ENCODE measurements at places on chromosomes 12 and 14.
A peak's percentile ranks its signal among the peaks of the same experiment; 100 is the strongest.

- DNase-seq, result peak; percentile 43
Measured at GRCh38 chr12:109926488-109927210, 26.6 kb downstream of the TCHP start.

DNA sequence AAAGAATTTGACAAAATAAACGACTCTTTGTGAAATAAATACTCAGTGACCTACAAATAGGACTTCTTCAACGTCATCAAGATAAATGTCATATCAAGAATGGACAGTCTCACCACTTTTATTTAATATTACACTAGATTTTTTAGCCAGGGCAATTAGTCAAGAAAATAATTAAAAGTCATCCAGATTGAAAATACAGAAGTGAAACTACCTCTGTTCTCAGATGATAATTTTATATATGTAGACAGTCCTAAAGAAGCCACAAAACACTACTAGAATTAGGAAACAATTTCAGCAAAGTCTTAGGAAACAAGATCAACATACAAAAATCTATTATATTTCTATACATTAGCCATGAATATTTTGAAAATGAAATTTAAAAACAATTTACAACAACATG is 689.6 kb upstream of the SEL1L start:
- no peak for DNase-seq

DNA sequence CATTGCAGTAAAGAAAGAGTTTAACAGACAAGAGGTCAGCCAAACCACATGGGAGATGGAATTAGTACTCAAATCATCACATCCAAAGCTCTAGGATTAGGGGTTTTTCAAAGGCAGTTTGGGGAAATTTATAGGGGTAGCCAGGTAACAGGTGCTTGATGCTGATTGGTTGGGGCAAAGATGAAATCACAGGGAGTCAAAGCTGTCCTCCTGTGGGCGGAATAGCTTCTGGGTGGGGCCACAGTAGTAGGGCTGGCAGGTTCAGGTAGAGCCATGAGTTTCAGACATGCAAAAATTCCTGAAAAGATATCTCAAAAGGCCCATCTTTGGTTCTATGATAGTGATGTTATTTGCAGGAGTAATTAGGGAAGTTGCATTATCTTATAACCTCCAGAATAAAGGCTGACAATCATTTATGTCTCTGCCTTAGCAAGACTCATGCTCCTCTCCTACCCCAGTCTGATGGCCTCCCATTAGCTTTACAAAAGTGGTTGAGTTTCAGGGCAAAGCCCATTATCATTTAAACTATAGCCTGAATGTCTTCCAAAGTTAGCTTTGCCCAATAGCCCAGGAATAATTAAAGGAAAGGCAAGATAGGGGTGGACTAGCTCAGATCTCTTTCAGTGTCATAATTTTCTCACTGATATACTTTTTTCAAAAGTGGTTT is 42.1 kb upstream of the CNTN1 start:
- DNase-seq, result no peak

- DNase-seq, result no peak
Measured at GRCh38 chr14:51188566-51189185, 51.4 kb upstream of the TMX1 start.

DNA sequence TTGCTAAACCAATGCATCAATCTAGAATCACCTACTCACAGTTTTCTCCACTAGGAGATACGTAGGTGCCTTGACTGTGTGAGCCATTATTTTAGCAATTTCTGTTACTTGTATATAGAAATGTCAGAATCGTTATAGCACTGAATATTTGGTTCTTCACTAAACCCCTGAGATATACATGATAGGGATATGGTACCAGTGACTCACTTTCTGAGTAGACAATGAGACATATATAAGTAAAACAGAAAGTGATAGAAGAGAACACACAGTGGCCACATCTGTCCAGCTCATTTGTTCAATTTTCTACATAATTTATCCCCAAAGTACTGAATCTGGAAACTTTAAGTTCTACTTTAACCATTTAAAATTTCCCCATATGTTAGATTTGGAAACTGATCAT is 1505.5 kb upstream of the TMEM132C start:
- no peak for DNase-seq

GRCh38 chr14:63297372-63298063 is 21.2 kb downstream of the GPHB5 start:
- no peak for DNase-seq

DNA sequence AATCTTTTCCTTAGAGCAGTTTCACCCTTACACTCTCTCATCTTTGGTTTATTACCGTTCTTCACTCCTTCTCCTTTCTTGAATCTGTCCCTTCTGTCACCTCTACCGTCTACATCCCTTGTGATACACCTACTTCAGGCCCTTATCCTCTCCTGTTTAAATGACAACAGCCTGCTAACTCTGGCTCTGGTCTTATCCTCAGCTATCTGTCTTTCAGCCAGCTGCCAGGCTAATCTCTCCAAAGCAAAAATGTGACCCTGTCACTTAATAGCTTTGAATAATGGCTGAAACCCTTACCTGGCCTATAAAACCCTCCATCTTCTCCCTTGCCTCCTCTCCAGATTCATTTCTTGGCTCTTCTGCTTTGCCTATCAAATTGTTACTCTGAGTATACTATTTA is 32.3 kb downstream of the BEST3 start:
- DNase-seq, result no peak

DNA sequence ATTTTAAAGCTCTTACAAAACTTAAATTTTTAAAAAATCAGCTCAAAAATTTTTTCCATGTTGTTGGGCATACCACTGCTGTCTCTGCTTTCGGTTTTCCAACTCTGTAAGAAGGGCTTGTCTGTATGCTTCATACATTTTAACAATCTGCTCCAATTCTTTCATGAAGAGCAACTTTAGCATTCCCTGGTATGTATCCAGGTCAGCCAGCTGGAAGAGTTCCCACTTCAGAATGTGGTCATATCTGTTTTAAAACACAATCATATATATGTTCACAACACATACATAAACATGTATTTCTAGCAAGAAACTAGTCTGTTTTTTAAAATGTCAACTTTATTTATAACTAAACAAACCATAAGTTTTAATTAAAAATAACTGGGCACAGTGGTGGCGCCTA is 33.0 kb downstream of the SAV1 start:
- no peak for DNase-seq

DNA sequence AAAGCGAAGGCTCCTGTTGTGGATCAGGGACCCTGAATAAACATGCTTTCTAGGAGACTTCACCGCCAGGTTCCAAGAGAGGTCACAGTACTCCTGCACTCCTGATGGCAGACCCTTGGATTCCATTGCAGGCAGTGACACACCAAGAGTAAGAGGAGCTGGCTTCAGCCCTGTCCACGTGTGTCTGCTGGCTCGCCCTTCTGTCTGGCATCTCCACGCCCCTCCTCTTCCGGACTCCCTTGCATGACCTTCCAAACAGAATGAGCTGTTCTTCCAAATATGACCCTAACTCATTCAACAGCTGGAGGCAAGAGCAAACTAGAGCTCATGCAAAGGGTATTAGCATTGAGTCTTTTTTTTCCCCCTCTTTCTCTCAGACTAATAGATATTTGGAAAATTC is 233.0 kb upstream of the PLEKHG7 start:
- no peak for DNase-seq

DNA sequence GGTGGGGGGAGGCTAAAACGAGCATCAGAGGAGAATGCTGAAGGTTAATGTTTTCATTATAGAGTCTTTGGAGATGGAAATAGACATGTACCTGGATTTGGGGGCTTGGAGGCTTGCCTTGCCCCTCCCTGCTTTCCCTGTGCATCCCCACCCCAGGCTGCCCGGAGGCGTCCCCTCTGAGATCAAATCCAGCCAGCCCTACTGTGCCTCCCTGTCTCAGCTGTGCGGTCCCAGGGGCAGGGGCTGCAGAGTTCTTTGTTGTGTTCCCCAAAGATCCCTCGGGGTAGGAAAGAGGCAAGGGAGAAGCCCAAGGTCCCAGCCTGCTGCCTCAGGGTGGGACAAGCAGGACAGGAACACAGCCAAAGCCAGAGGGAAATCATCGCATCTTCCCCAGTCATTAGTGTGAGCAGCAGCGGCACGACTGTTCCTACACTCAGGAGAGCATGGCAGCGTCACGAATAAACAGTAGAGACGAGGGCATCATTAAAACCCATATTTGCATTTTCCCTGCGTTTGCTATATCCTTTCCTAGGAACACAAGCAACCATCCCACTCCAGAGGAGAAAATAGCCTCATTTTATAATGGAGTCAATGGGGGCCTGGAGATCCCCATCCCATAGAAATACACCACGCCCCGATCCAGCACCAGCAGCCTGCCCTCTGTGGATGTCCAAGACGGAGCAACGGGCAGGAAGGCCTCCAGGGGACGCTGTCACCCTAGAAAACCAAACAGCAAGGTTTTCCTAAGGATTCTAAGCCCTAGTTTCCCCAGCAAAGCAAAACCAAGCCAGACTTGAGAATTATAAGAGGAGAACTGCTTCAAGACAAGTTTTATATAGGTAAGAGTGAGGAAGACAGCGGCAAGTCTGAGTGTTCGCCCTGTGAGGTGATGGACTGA is 32.4 kb downstream of the ANO2 start:
- DNase-seq, result no peak

DNA sequence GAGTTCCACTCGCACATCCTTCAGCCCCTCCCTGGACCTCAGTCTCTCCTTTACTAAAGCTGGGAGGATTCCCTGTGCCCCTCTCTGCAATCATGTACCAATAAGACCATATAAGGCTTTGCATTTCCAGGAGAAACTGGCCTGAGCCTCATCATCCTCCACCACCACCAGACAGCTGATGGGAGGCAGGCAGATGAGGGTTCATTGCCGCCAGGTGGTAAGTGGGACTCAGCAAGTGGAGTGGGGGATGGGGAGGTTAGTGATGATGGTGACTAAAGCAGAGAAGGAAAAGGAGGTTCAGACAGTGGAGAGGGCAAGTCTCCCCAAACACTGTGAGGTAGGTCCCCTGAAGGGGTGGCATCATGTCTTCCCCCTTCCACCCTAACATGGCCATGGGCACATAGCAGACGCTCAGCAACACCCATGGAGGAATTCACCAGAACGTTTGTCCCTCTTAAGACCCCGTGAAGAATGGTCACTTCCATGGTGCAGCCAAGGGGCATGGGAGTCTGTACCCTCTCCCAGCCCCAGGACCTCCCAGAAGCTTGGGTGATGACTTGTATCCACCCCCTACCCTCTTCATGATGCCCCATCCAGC is 4.5 kb upstream of the TNFRSF1A start:
- DNase-seq, result no peak

DNA sequence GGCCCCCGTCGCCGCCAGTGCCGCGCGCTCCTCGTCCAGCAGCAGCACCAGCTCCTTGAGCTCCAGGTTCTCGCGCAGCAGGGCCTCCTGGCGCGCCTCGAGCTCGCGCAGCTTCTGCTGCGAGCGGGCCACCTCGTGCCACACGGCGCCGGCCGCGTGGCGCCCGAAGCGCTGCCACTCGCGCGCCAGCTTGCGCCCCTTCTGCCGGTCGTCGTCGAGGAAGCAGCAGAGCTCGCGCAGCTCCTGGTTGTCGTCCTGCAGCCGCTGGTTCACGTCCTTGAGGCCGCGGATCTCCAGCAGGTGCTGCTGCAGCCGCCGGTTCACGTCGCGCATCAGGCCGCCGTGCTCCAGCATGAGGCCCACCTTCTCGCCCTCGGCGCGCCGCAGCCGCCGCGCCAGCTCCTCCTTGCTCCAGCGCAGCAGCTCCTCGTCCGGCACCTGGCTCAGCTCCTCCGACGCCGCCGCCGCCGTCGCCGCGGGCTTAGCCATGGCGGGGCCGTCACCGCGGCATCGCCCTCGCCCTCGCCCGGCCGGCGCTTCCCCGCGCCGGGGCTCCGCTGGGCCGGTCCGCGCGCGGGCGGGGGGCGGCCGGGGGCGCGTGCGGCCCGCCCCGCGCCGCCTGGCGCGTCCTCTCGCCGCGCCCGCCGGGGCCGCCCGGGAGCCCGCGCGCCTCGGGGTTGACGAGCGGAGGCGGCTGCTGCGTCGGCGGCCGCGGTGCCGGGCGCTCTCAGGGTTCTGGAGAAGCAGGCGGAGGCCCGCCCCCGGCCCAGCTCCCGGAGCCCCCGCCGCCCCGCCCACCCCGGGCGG is at the start of gene CCDC85C:
CCDC85C (minus strand) TSS at position 737 of the 807 bp plus-strand sequence; CDS start at position 489, 248 bp downstream.
- DNase-seq, result peak; percentile 50

DNA sequence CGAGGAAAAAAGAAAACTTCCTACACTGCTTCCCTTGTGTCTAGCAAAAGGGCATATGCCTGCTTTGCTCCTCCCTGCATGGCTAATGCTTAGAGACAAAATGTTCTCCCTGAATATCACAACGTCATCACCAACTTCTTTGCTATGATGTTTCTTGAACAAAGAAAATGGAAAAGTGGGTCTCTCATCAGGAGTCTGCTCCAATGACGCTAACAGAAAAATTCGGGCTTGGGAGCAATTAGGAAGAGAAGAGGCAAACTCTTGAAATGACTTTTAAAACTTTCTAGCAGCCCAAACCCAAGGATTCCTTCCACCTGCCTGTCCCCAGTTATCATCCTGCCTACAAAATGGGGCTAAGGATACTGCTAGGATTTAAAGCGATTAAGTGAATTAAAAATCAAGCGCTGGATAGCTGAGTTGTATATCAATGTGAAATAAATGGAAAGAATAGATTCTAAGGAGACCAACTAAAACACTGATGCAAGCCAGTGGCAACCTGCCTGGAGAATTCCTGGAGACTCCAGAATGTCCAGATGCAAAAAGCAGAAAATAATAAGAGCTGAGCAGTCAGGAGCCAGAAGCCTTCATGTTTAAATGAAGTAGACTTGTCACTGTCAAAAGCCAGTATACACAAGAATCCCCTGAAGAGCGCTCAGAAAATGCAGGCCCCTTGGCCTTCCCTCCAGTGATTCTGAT is 183.8 kb downstream of the DPF3 start:
- DNase-seq, result no peak

GRCh38 chr12:126337556-126338441 is 1272.6 kb downstream of the AACS start:
- no peak for DNase-seq

- no peak for DNase-seq
Measured at GRCh38 chr12:54058128-54058768, 4.6 kb downstream of the HOXC4 start.

DNA sequence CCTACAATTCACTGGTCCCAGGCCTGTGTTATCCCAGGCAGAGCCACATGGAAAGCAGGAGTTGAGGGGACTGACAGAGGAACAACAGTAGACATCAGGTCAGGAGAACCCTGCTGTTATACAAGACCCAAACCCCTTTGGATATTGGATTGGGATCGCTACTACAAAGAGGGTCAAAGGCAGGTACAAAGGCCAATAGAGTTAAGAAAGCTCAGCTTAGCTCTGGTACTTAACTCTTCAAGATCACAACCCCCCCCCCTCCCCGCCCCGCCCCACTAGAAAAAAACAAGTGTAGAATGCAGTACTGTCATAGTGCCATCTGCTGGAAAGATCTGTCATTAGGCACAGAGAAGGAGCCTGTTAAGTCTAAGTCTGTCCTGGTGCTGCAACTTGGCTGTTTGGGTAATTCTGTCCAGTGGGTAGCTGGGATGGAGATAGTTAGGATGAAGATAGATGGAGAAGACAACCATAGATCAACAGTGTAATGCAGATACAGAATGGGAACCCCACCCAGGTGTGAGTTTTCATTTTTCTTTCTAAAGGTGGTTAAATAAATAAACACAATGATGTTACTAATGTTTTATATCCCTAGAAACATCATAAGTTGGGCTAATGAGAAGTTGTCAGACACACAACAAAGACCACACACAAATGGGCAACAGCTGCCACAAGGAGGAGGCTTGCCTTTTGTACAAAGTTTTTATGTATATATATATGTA is 17.2 kb downstream of the REM2 start:
- no peak for DNase-seq

GRCh38 chr12:119649202-119649808 is 18.6 kb upstream of the PRKAB1 start:
- DNase-seq, result no peak

GRCh38 chr14:102415671-102416070 is 52.9 kb downstream of the TECPR2 start:
- no peak for DNase-seq
